ENCODE measurements at places on chromosomes 4 and X.

GRCh38 chrX:48043056-48043455, 28.4 kb downstream of the ZNF630 start:
- DNase-seq, result no peak

GRCh38 chrX:24145303-24146186, 4.0 kb upstream of the ZFX start:
- peak; percentile 83 for DNase-seq

DNA sequence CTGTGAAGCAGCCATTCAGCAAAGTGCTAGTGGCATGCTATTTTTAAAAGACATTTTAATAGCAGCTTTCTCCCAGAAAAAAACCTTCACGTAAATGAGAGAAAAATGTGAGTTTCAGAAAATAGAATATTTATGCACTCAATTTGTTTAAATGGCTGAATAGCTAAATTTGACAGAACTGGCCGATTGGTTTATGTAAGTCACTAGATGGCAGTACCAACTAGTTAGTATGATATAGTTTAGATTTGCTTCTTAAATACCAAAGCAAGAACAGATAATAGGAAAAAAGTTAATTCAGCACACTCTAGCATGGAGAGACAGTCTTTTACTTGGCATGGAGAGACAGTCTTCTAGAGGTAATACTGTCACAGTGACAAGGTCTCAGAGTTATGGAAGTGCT, 250.1 kb downstream of the SNCA start:
- DNase-seq, result no peak

DNA sequence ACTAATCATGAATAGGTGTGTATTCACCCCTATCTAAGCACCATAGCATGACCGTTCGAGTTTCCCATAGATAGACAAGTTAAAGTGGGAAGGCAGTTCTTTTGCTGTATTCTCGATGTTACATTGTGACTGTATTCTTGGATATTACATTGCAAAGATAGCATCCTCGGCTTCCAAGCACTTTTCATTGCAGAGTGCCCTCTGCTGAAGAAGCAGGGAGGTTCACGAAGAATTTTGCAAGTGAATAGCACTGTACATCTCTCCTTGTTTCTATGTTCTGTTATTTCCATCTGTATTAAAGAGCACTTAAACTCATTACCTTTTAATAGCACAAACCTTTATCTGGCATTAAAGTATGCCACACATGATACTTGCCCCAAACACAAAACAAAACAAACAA, 426.7 kb upstream of the ARX start:
- DNase-seq, result peak; percentile 27

DNA sequence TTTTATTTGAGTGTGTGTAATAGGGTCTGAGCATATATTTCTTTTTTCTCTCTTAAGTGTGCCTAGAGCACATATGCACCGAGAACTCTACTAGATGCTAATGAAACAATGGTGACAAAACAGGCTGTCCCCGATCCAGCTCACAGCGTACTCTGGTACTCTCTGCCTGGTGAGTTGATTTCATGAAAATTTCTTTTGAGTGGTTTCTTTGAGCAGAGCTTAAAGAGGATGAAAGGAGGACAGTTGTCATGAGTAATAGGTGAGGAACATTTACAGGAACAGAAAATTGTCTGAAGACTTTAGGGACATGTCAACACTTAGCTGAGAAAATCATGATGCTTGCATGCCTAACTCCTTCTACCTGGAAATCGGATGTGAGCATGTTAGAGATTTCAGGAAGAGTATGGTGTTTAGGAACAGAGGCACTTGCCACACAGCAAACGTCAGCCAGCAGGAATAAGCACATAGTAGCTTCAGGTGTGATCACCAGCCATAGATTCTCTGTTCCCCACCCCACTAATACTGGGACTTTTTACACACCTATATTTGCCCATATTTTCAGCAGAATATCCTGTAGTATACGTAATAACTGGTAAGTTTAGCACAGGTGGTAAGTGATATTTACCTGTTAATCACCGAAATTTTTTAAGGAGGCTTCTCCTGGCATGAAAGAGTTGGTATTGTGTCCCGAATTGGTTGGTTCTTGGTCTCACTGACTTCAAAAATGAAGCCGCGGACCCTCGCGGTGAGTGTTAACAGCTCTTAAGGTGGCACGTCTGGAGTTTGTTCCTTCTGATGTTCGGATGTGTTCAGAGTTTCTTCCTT, 111.1 kb downstream of the ZNF330 start:
- peak; percentile 14 for DNase-seq

- peak; percentile 71 for DNase-seq
Observed at GRCh38 chr4:156169011-156169410, 215.3 kb upstream of the CTSO start.

- no peak for DNase-seq
Observed at GRCh38 chr4:109588176-109588575, 28.1 kb downstream of the MCUB start.

DNA sequence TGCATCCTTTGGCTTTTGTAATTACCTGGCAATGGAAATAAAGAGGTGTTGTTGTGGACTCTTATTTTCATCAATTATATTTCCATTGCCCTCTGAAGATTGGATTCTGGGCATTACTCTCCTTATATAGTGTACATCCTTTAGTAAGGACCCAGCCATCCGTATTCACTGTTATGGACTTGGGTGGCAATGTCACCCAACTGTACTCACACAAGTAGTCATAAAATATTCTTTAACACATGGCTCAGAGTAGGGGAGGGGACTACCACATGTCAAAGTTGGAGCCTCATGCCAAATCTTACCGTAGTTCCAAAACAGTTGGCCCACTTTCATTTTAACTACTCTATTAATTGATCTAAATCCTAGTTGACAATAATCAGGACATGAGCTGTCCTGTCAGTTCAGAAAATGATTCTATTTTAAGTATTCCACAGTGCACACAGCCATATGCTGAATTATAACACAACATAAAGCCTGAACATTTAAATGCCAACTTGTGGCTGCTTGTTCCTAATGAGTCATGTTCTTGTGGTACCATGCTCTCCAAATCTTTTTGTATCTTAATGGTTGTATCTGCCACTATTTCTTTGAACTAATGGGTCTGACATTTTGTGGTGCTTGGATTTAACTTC, 4.9 kb downstream of the FRAS1 start:
- DNase-seq, result no peak

- DNase-seq, result no peak
Observed at GRCh38 chr4:146335763-146336409, 121.5 kb downstream of the REELD1 start.

- DNase-seq, result peak; percentile 34
Observed at GRCh38 chr4:118352843-118353533, at the start of gene PRSS12. Gene PRSS12, minus strand, starts transcription at chr4:118353003. Its CDS starts 283 bp downstream, at chr4:118352720.

- DNase-seq, result no peak
Observed at GRCh38 chrX:2464677-2465166, 36.1 kb downstream of the DHRSX start.

- DNase-seq, result no peak
Observed at GRCh38 chrX:98448524-98448923, 1564.8 kb downstream of the RPA4 start.

DNA sequence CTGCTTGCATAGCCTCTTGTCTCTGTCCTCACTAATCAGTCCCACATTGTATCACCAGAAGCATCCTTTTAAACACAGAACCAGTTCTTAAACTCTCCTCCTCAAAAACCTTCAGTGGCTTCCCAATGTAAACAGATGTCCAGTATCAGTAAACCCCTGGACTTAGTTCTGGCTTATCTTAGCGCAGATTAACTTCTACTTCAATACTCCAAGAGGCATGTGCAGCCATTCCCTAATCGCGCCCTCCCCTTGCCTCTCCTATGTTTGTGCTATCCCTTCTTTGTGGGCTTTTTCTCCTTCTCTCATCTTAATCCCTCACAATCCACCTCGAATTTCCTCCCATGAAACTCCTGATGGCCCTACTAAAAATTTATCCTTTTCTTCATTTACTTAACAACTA, 193.8 kb downstream of the FBXO8 start:
- DNase-seq, result no peak

DNA sequence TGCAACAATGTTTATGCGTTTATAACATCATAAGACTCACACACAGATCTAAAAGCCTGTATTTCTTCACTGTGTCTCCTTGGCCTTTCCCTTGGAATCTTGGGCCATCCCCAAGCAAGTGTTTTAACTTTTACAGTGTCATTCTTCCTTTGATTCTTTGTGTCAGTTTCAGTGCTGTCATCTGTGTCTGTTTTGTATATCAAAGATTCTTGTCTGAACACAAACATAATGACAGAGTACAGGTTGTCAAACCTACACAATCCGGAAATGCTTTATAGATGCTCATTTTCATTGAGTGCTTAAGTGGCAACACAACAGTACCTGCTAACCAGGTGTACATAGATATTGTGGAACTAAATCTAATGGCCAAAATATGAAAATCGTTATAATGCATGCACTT, 1500.0 kb downstream of the TECRL start:
- DNase-seq, result no peak

GRCh38 chr4:36138220-36138619, 106.1 kb downstream of the ARAP2 start:
- no peak for DNase-seq

- DNase-seq, result no peak
Observed at GRCh38 chr4:184968366-184968765, 49.9 kb upstream of the HELT start.

DNA sequence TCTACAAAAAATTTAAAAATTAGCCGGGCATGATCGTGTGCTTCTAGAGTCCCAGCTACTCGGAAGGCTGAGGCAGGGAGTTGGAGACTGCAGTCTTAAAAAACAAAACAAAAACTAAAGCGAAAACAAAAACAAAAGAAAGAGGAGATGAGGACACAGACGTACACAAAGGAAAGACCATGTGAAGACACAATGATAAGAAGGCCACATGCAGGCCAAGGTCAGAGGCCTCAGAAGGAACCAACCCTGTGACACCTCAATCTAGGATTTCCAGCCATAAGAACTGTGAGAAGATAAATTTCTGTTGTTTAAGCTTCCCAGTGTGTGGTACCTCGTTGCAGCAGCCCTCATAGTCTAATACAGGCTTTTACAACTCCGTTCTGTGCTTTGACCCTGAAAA, 177.0 kb upstream of the ATP6AP2 start:
- no peak for DNase-seq

DNA sequence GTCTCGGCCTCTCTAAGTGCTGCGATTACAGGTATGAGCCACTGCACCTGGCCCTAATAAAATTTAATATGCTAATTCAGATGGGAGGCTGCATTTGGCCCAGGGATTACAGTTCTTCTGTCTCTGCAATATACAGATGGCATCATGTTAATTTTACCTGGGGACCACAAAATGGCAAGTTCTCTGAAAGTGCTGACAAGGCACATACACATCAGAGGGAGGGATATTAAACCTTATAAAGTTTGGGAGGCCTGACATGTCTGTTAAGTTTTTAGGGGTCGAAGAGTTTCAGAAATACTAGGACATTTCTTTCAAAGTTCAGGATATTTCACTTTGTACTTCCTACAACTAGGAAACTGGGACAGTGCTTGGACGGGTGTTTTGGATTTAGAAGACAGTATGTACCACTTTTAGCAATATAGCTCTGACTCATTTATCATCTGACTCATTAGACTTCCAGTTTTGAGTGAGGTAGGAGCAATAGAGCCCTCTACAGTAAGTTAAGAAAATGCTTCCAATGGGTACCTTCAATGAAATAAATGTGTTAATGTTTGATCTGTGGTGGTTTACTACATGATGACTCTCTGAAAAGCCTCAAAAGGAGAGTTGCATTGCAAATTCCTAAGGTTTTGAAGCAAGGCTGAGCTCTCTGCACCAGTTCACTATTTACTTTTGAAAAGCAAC, 981.0 kb upstream of the HS3ST1 start:
- no peak for DNase-seq

DNA sequence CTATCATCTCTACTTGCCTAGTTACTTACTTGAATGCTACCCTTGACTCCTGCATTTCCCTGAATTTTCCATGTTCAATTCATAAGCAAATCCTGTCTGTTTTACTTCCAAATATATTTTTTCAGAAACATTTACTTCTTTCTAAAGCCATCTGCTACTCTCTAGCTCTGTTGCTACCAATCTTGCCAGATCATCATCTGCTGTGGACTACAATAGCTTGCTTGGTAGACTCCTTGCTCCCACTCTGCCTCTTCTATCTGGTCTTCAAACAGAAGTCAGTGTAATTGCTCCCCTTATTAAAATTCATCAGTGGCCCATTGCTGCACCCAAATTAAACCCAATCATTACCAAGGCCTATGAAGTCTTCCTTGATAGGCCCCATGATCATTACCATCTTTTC, 151.6 kb upstream of the HPGD start:
- DNase-seq, result no peak

- no peak for DNase-seq
Observed at GRCh38 chr4:42654631-42655268, 2.2 kb downstream of the ATP8A1 start.

GRCh38 chrX:111254896-111255693, 15.2 kb downstream of the CAPN6 start:
- no peak for DNase-seq

GRCh38 chr4:20512985-20513384, 187.3 kb upstream of the PACRGL start:
- no peak for DNase-seq

GRCh38 chr4:155512046-155512445, 135.3 kb upstream of the MAP9 start:
- DNase-seq, result no peak

- no peak for DNase-seq
Observed at GRCh38 chr4:127491571-127491970, 141.2 kb upstream of the INTU start.

- no peak for DNase-seq
Observed at GRCh38 chr4:77201857-77202256, 44.9 kb downstream of the CCNG2 start.

DNA sequence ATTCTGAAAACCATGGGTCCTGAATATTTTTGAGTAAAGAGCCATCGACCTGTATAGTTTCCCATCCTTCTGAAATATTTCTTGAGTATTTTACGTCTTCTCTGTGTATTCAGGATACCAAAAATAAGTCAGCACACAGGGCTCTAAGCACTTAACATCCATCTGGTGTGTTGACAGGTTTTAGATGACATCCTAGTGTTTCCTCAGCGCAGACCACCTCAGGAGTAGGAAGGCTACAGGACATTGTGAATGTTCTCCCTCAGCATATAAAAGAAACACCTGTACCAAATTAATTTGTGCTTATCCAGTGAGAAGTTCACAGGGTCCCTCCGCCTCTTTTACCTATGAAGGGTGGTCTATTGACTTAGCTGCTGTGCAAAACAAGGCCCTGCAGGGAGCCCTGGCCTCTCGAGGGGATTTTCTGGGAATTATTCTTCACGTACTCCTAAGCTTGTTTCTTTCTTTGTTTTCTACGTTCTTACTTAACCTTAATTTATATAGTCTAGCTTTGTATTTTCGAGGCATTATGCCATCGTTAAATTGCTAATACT, 241.8 kb downstream of the FBXO8 start:
- peak; percentile 90 for DNase-seq

DNA sequence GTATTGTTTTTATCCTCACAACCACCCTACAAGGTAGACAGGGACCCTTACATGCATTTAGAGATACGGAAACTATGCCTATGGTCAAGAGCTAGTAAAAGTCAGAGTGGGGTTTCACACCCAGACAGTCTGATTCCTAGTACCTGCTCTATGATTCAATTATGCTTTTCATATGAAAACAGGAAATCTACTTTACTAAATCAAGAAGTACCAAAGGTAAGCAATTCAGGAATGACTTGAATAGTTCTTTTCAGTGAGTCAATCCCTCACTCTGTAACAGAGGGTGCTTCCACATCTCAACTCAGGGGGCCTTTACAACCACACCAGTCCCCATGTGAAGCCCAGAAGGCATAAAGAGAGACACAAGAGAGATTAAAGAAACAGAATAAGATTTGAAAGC, 191.4 kb downstream of the PPP3CA start:
- DNase-seq, result no peak

Measured in NCI-H146 (cell line).